CD4-positive, alpha-beta T cell (primary cell): ENCODE measurements at places on chromosomes 2 and 18.

DNA sequence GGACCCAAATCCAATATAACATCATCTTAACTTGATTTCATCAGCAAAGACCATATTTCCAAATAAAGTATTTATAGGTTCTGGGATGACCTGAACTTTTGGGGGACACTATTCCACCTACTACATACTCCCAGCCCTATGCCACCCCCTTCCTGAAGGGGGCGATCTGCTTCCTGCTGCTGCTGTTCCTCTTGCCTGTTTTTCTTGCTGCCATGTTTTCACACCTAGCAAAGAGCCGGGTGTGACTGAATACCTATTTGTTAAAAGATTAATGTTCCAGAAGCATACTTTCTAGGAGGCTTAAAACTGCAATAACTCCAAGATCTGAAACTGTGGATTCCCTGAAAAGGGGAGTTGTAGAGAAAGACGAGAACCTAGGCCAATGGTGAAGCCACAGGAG is 89.7 kb downstream of the ICOS start:
- H3K27me3 ChIP-seq, result no peaks in the 10 kb centered on the region
- no peaks in the 10 kb centered on the region for H3K36me3 ChIP-seq
- peaks cover 22% of the 10 kb centered on the region for H3K4me1 ChIP-seq
- no peak overlapping the region for H3K27ac ChIP-seq
- no peak overlapping the region for H3K4me3 ChIP-seq

DNA sequence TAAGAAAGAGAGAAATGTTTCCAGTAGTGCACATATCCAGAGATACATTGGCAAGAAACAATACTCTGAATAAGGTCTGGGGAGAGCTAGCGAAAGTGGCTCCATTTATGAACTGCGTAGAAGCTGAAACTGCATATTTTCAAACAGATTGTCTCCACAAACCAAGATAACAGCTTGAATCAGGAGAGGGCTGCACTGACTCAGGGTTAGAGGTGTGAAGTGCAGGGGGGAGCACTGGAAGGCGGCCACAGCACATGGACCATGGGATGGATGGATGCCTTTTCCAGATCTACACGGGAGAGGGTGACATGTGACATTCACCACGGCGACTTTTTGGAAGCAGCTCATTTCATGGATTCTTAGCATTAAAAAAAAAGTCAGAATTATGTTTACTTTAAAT is 729.4 kb downstream of the RNF144A start:
- H3K4me3 ChIP-seq, result no peak overlapping the region
- no peak overlapping the region for H3K27ac ChIP-seq
- no peaks in the 10 kb centered on the region for H3K27me3 ChIP-seq
- no peaks in the 10 kb centered on the region for H3K36me3 ChIP-seq
- no peak for DNase-seq

DNA sequence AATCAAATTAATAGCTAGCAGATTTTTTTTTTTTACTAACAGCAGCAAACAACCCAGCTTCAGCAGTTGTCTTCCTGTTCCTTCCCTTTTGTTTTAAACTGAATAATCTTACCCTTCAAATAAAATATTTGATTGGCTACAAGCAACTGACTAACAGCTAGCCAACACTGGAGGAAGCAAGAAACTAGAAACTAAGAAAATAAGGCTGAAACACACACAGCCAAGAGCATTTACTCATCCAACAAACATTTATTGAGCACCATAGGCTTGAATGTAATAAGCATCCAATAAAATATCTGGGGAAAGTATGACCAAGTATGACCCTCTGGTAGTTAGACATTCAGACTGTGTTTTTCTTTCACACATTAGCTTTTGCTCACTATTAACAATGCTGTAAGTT is 189.2 kb downstream of the CD226 start:
- H3K27ac ChIP-seq, result no peak overlapping the region
- no peak overlapping the region for H3K4me3 ChIP-seq
- no peak for DNase-seq
- no peaks in the 10 kb centered on the region for H3K36me3 ChIP-seq

DNA sequence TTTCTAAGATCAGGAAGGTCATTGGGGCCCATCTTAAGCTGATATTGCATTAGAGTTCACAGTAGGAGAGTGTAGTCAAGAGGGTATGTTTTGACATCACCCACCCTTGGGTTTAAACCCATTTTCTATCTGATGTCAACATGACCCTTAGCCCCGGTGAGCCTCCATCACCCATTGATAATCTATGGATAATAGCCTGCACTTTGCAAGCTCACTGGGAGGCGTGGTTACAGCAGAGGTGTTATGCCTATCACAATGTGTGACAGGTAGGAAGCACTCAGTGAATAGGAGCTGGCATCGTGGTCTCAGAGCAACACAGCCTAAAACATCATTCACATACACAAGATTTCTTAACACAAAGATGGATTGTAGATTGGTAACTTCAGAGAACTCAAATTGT is 21.3 kb downstream of the IL18RAP start:
- no peaks in the 10 kb centered on the region for H3K4me1 ChIP-seq
- H3K27ac ChIP-seq, result no peak overlapping the region
- H3K4me3 ChIP-seq, result no peak overlapping the region
- no peaks in the 10 kb centered on the region for H3K36me3 ChIP-seq

- H3K36me3 ChIP-seq, result peaks cover 15% of the 10 kb centered on the region
- H3K27ac ChIP-seq, result peak overlapping the region; percentile 68
- H3K4me3 ChIP-seq, result peak overlapping the region; percentile 19
- H3K27me3 ChIP-seq, result no peaks in the 10 kb centered on the region
- H3K4me1 ChIP-seq, result peaks cover 74% of the 10 kb centered on the region
These were observed 13.2 kb downstream of the ARL4C start for GRCh38 chr2:234483568-234484251.

DNA sequence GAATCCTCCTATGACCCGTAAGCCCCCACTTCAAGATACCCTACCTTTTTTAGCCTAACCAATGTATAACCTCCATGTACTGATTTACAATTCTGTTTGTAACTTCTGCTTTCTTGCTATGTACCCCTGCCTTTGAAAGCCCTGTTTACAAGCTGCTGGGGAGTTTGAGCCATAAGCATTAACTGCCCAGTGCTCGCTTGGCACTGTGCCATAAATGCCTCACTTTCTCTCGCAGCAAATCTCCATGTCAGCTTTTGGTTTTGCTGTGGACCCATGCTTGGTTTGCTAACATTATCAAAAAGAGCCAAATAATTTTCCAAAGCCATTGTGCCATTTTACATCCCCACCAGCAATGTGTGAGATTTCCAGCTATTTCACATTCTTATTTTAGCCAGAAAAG is 51.8 kb downstream of the TEX51 start:
- H3K27me3 ChIP-seq, result peaks cover 12% of the 10 kb centered on the region
- DNase-seq, result no peak
- H3K4me1 ChIP-seq, result no peaks in the 10 kb centered on the region
- H3K4me3 ChIP-seq, result no peak overlapping the region

DNA sequence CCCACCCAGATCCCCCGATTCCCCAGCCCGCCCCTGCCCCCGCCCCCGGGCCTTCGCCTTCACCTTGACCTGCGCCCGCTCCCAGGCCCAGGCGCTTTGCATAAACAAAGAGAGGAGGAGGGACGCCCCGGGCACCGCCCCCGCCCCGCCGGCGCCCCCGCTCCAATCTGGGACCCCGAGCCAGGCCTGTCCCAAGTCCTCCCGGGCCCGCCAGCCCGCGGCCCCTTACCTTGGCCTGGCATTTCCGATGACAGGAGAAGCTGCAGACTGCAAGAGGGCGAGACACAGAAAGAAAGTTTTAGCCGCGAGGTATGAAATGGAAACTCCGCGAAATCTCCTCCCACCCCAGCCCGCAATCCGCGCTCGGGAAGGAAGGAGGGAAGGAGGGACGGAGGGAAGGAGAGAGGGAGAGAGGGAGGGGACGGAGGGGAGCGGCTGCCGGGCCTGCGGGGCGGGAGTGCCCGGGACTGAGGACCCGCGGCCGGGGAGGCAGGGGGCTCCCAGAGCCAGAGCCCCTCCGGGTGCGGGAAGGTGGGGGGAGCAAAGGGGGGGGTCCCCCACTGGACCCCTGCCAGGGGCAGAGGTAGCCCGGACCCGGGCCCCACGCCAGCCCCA is 24.2 kb downstream of the TNS1 start:
- H3K4me3 ChIP-seq, result no peak overlapping the region
- no peak for DNase-seq
- H3K36me3 ChIP-seq, result no peaks in the 10 kb centered on the region
- no peaks in the 10 kb centered on the region for H3K4me1 ChIP-seq
- H3K27me3 ChIP-seq, result peaks cover 3% of the 10 kb centered on the region

DNA sequence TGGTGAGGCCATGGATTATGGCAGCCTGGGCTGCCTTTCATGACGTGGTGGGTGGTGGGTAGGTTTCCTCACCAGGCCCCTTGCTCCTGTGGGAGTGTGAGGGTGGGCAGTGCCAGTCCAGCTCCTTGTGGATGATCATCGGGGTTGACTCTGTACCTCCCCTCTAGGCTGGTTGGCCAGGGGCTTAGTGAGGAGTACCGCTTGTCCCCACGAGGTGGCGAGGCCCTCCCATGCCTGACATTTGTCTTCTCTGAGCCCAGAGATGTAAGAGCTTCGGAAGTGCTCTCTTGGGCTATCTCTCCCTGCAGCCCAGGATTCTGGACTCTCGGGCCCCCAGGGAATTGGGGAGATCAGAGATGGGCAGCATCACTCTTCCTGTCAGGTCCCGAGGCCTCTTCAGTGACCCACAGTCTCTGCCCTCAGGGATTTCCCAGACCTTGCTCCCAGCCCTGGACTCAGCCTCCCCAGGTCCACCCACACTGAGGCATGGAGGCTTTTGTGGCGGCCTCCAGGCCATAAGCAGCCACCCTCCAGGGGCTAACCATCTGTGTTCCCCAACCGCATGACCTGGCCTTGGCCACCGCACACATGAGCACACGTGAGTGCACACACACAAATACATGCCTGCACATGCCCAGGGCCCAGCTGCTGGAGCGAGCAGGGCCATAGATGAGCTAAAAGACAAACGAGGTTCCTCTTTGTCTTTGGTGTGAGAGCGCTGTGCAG is 6.5 kb downstream of the SPR start:
- H3K4me1 ChIP-seq, result no peaks in the 10 kb centered on the region
- no peak overlapping the region for H3K4me3 ChIP-seq
- no peak overlapping the region for H3K27ac ChIP-seq
- H3K36me3 ChIP-seq, result no peaks in the 10 kb centered on the region
- H3K27me3 ChIP-seq, result peaks cover 53% of the 10 kb centered on the region
- peak; percentile 21 for DNase-seq
